ENCODE measurements at places on chromosomes 3 and 15.

DNA sequence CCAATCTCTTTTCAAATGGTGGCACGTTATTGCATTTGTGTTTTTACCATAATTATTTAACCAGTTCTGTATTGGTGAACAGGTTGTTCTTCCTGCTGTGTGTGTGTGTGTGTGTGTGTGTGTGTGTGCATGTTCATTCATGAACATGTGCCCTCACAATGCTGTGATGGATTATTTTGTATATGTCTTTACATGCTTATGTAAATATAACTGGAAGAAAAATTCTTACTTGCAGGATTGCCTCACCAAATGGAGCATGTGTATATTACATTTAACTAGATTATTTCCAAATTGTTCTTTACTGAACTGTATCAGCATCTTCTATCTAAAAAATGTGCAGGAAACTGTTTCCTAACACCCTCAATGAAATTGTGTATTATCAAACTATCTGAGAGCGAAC is 175.2 kb upstream of the ZPLD1 start:
- DNase-seq = no peak

- DNase-seq = no peak
These were observed 210.9 kb upstream of the KCNMB2 start for GRCh38 chr3:178325330-178325729.

DNA sequence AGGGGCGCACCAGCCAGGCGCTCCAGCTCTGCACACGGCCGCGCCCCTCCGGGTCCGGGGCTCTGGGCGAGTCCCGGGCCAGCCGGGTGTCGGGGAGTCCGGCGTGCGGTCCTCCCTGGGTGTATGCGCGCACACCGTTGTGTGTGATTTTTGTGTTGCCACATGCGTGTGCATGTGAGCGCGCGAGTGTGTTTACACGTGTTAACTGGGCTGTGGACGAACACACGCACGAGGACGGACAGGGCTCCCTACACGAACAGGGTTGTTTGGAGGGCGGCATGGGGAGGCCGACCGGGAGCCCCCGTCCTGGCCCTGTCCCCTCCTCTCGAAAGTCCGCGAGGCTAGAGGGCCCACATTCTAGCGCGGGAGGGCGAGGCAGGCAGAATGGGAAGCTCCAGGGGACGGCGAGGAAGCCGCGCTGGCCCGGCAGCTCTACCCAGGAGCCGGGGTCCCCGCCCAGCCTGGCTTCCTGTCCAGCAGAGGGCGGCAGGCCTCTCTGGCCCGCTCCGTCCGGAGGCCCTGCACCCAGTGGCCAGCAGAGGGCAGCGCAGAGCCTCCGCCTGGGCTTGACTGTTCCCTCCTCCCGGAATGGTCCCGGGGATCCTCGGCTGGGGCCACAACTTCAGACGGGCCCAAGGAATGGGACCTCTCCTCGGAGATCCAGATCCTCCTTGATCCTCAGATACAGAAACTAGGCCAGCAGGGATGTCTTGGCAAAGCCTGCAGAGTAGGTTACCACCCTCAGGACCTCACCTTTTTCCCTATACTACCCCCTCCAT is 611 bp upstream of the LINGO1 start:
- DNase-seq = peak; percentile 89

DNA sequence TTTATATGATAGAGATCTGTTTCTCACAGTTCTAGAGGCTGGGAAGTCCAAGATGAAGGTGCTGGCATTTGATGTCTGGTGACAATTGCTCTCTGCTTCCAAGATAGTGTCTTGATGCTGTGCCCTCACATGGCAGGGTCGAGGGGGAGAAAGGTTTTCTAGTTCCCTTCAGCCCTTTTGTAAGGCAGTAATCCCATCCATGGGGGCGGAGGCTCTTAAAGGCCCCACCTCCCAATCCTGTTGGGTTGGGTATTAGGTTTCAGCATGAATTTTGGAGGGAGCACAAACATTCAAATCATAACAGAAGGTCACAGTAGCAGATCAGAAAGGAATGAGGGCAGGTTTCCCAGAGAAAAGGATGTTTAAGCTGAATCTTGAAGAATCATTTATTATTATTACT is 601.7 kb upstream of the ZNF717 start:
- DNase-seq = no peak
